ENCODE measurements at places on chromosomes 2 and 18. TPM values are rescaled to one million over a fixed set of nuclear protein-coding genes. Genes with fewer than 3 reads are reported as not detected.

PLEKHH2 gene
- 3.5 TPM for total RNA-seq

PCGF1 gene
- total RNA-seq = 32.8 TPM

DNA sequence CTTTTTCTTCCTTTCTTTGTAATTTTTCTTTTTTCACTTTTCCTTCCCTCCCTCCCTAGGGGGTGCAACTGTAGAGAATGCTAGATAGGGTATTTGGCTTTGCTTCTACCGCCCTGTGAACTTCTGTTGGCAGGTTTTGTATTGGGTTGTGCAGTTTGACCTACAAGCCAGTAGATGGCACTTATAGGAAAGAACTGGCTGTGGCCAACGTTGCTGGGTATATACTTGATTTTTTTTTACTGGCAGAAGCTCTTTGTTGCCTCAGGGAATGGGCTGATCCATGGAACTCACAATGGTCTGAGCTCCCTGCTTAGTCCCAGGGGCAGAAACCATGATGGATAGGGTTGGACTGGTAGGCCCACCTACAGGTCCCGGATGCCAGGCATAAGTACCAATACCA, 1019.5 kb upstream of the LRRTM1 start:
- no peak for DNase-seq

DNA sequence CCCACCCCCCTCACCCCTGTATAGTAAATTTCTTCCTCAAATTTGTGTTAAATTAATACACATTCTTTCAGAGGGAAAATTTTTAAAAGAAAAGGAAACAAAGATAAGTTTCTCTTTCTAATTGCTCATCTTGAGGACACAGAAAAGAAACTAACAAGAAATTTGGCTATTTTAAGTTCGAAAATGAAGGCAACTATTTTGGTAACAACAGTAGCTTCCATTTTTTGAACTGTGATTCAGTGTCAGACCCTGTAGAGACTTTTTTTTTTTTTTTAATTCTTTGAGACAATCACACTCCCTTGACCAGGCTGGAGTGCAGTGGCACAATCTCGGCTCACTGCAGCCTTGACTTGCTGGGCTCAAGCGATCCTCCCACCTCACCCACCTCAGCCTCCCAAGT, 194.9 kb downstream of the SS18 start:
- no peak for DNase-seq

GRCh38 chr18:24006712-24007313, 7.7 kb upstream of the TTC39C start:
- no peak for DNase-seq

DNA sequence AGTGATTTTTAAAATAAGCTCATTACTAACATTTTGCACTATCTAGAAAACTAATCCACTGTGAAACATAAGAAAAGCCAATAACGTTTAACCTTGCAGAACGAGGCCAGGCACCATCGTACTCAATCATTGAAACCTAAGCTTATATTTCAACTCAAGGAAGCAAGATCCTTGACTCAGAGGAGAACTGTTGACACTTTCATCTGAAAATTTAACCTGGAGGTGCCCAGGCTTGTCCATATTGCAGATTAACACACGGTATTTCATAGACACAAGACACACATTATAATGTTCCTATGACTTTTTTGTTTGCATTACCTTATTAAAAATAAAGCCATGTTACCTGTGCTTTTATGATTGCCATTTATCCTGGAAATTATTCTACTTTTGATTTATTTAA, 89.6 kb downstream of the ZNF385B start:
- no peak for DNase-seq

GRCh38 chr2:24712296-24712695, 80.9 kb downstream of the PTRHD1 start:
- DNase-seq = no peak

- no peak for DNase-seq
Measured at GRCh38 chr2:105712166-105712915, 32.4 kb upstream of the NCK2 start.

DNA sequence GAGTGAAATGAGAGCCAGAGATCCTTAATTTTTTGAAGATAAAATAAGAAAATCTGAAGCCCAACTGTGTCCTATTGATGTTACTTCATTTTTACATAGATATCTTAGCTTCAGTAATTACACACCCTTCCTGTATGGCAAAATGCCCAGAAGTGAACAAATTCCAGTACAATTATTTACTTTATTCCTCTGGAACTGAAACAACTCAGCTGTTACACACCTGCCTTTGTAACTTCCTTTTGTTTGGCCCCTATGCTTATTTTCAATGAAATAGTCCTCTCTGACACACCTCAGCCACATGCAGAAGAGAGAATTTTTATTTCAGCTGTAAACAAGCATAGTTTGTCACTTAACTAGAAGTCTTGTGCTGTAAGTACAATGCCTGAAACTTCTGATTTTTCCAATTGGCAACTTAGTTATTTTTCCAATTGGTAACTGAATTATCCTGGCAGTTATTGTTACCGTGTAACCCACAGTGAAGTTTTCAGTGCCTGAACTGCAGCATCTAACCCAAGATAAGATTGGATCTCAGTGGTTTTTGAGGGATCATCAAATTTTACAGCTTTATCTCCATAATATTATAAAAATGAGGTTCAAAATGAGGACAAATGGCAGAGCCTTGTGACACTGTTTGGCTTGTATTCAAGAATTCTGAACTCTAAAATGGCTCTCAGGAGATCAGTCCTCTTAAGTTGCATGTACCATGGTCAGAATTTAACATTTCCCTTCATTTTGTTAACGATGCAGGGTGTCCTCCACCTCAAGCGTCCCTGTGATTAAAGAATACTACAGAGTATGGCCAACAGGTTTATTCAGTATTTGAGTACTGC, 82.6 kb downstream of the PKP4 start:
- no peak for DNase-seq

DNA sequence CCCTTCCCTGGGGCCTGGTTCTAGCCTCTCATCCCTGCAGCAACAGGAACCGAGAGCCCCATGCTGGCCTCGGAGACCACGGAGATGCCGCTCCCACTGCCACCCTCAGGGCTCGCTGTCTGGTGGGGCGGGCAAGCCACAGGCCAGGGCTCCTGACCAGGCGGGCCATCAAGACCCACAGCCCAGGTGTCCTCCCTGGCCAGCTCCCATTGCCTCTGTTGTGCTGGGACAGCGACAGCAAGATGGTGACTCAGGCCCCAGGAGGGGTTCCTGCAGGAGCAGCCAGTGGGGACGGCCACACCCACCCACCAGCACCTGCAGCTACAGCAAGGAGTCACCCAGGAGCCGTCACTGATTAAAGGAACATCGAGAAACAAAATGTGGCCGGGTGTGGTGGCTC, 7.4 kb downstream of the KLHL30 start:
- no peak for DNase-seq

DNA sequence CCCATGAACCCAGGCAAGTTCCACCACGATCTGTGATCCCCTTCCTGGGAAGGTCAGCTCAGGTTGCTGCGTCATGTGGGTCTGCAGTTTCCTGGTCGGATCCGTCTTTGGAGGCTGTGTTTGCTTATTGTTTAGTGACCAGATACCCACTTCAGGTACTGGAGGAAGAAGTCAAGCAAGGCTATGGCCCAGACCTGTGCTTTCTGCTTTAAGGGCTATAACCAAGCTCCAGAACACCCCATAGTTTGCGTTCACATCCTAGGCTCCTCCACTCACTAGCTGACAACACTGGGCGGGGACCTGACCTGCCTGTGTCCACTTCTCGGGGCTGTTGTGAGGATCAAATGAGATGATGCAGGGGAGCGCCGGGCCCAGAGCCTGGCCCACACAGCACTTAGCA, 44.0 kb downstream of the MAL start:
- DNase-seq = no peak

DNA sequence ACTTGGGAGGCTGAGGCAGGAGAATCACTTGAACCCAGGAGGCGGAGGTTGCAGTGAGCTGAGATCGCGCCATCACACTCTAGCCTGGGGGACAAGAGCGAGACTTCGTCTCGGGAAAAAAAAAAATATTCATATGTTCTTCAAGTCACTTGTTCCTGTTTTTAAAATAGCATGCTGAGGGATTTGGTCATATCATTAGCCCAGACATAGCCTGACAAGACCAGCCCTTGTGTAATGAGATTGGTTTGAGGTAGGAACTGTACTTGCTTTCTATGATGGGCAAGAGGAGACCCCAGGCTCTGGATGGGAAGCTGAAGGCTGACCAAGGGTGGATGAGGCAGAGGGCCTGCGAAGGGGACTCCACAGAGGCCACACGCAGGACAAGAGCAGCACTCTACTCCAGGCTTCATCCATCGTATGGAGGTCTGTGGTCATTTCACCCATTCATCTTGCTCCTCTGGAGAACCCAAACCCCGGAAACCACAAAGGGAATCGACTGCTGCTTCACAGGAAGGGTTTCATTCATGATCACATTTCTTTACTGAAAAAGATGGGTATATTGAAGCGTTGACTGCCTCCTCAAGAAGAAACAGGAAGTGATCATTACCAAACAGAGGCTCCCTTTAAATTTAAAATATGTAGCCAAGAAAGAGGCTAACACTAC, 87.1 kb upstream of the ZNF397 start:
- no peak for DNase-seq
